ENCODE measurements at places on chromosomes 4 and X. TPM values are rescaled to one million over a fixed set of nuclear protein-coding genes. Genes with fewer than 3 reads are reported as not detected.

The WWC2 gene
- total RNA-seq: 99.3 TPM

GRCh38 chr4:82975792-82976191 lies 34.8 kb downstream of the LIN54 start:
- H3K27me3 ChIP-seq: no peaks in the 10 kb centered on the region
- H3K4me1 ChIP-seq: no peaks in the 10 kb centered on the region
- no peak for DNase-seq
- H3K27ac ChIP-seq: no peak overlapping the region
- H3K4me3 ChIP-seq: no peak overlapping the region

The FGFBP1 gene
- total RNA-seq: not detected

The REPS2 gene
- total RNA-seq: 3.7 TPM

All from H9 (cell line).